GM13977 (cell line): ENCODE measurements at places on chromosomes 7 and 10.

GRCh38 chr10:29256586-29256985, 32.3 kb upstream of the LYZL1 start:
- DNase-seq = no peak

- peak; percentile 52 for DNase-seq
Measured at GRCh38 chr10:27558612-27559020, 54.5 kb downstream of the RAB18 start.

GRCh38 chr10:117928741-117929140, 118.0 kb downstream of the RAB11FIP2 start:
- DNase-seq = no peak

DNA sequence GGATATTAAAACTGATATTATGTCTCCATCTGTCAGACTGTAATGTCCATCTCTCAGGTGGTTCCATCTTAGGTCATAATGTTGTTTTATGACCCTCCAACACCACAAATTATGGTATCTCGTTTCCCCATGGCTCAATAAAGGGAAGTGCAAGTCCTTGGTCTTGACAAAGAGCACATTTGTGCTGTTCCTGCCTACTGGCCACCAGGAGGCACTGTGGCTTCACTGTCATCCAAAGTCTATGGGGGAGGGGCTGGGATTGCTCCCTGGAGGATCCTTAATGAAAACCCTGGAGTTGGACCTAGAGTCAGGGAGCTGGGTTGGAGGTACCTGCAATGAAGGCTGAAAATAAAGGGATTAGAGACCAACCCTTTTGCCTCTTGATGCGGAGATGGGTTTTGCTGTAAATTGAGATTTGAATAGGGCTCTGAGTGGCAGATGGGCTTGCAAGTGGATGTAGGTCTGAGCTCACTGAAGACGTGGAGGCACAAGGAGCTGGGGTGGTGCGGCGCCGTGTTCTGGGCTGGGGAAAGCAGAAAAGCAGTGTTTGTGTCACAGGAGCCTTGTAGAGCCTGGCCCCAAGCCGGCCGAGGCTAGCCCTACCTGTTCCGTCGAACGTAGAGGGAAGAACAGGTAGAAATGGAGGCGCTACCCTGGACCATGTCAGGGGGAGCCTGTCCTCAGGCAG, 180.5 kb upstream of the PRSS58 start:
- peak; percentile 25 for DNase-seq

DNA sequence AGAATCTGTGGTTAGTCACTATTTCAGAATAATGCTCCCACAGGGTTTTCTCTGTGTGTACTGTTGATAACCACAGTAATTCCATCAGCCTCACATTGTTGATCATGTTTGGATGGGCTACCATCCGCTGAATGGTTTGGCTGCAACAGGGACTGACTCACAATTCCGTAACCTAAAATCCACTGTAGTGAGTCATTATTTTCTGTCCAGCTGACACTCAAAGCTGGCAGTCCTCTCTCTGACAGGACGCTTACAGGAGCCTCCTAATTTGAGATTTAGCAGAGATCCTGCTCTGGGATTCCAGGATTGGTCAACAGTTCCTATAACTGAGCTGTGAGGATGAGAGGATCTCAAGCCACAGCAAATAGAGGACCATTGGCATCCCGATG, 32.7 kb downstream of the VWA2 start:
- DNase-seq = no peak

DNA sequence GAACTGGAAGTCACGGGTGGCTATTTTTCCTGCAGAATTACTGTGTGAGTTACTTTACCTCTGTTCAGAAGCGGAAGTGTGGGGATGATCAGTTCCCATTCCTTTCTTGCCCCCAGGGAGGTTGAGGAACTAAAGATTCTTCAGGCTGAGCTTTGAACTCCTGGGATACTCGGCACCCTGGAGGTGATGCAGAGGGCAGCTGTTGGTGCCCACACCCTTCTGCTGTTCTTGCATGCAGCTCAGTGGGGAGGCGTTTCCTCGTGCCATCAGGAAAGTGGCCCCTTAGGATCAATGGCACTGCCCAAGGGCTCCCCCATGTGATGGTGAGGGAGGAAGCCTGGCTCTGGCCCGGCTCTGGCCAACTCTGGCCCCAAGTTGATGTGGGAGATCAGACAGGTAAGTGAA, 44.7 kb upstream of the MXI1 start:
- DNase-seq = no peak

GRCh38 chr10:80409121-80409520, 770 bp downstream of the PRXL2A start:
- no peak for DNase-seq

- DNase-seq = no peak
Measured at GRCh38 chr7:76509931-76510877, at the start of gene UPK3B. TSS of gene UPK3B (plus strand) at chr7:76510552. CDS start at chr7:76510653, 101 bp downstream.

DNA sequence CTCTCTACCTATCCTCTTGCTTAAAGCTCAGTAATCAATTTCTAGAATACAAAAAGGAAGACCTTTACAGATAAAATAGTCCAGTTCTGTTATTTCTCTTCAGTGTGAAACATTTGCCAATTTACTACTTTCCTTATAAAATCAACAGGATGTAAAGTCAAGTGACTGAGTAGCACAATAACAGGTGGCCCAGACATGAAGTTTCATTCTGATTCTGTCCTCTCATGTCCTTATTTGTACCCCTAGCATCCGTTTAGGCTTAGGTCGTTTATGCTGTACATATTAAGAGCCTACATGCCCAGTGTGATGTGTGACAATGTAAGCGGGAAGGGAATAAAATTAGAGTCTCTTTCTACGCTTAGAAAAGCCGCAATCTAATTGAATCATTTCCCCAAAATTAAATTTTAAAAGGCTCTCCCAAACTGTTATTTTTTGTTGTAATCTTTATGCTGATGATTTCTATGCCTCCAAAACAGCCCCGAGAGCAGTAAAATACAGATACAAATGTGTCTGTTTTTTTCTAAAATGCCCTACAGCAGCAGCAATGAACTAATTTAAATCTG, 29.1 kb downstream of the EPC1 start:
- DNase-seq = peak; percentile 68

- DNase-seq = no peak
Measured at GRCh38 chr7:35533902-35534301, 161.0 kb downstream of the HERPUD2 start.

DNA sequence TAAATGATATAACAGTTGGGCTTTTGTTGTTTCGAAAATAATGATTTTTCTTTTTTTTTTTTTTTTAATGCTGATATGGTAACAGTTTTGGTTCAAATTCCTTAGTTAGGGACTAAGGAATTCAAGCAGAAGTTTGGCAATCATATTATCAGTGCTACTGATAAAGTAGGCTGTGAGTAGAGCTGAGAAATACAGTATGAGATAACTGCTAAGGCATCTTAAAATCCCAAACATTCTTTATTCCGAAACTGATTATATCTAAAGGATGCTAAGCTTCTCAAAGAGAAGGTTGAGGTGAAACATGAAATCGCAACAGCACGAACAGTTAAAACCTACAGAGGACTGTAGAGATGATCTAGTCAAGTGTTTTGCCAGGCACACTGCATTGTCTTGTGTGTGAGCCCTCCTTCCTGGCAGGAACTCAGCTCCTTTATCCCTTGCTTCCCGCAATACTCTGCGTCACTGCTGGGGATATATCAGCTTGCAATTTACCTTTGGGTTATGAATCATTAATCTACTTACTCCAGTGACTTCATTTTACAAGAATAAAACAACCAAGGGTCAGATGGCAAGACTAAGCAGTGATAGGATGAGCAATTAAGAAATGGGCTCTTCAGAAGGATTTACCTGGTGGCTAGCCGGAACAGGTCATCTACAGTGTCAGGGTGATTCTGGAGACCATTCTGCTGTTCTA, 36.7 kb downstream of the IRF5 start:
- DNase-seq = no peak

DNA sequence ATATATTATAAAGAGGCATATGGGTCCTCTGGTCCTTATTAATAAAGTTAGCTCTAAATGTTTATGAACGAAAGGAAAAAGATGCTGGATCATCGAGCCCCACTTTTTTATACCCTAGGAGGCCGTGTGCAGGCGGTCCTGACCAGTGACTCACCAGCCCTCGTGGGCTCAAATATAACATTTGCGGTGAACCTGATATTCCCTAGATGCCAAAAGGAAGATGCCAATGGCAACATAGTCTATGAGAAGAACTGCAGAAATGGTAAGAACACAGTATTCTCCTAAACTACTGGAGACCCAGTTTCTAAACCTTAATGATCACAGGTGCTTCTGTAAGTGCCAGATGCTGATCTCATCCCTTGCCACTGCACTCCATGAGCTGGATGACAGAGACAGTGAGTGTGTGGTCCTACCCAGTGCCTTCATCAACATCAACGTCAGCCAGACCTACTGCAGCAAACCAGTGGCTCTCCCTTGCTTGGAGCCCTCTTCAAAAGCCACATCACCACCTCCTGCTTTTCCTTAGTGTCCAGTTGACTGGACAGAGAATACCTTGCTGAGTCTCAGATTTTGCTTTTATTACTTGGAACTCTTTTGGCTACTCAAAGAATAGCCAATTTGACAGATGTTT, 7.6 kb downstream of the GPNMB start:
- DNase-seq = no peak

GRCh38 chr7:21967598-21968003, 21.9 kb upstream of the CDCA7L start:
- no peak for DNase-seq

DNA sequence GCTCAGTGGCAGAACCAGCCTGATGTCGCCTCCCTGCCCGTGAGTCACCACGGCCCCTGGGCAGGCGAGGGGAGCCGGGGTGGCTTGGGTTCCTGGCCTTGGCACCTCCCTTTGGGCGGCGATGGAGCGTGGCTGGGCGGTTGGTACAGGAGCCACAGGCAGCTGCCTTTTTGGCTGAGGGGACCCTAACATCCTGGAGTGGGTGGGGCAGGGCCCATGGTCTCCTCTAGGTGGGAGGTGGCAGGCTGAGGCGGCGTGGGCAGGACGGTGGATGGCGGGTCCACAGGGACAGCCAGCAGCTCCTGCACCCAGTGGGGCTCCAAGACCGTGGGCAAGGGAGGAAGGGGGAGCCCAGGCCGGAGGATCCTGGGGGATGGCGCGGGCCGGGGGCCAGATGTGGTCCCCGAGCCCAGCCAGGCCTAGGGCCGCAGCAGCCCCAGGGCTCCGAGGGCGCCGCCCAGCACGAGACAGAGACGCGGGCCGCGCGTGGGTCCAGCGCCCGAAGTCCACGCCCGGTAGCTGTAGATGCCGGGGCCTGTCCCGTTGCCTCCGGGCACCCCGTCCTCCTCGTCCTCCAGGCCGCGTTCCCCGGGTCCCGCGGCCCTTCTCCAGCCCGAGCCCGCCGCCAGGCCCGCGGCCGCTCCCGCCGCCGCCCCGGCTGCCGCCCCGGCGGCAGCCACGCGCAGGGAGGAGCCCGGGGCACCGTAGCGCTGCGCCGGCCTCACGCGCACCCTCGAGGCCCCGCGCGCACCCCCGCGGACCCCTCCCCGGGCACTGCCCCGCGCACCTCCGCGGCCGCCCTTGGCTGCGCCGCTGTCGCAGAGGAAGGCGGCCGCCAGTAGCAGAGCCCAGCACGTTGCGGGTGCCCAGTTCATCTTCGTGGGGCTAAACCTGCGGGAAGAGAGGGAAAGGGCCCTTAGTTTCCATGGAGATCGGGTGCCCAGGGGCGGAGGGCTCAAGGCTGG, 1.3 kb downstream of the SPRN start:
- peak; percentile 46 for DNase-seq

DNA sequence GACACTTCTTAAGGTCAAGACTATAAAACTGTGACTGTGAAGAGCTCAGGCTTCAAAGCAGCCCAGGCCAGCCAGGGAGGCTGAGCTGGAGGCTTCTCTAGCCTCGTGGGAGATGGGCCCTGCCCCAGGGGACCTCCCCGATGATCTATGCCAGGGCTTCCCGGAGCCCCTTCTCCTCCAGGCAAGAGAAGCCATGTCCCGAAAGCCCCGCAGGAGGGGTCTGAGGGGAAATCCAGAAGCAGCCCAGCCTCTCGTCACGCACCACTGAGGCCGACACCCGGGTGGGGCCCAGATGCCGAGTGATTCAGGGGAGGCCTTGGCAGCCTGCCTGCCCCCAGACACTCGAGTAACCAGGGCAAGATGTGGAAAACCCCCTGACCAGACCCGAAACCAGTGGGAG, 63.7 kb downstream of the PROSER2 start:
- DNase-seq = peak; percentile 65

- DNase-seq = no peak
Measured at GRCh38 chr10:36366843-36367242, 724.7 kb upstream of the FZD8 start.

GRCh38 chr10:124213471-124213870, 120.1 kb upstream of the CHST15 start:
- no peak for DNase-seq

GRCh38 chr7:142185801-142186200, 72.1 kb downstream of the PRSS58 start:
- DNase-seq = no peak

DNA sequence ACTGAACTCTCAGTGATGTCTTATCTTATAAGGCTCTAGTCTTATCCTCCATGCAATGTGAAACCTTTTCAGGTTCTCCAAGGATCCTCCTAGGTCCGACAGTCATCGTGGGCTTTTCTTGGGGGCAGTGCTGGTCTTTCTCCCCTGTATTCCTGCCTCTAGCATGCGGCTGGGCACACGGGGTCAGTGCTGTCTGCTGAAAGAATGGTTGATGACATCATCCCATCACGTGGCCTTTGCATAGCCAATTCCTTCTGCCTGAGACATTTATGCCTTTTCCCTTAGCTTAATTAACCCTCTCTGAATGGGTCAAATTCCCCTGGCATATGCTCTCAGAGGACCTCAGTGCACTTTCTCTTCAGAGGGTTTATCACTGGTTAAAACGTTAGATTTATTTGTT, 27.0 kb upstream of the KCNK18 start:
- DNase-seq = no peak

- no peak for DNase-seq
Measured at GRCh38 chr10:76679030-76679429, 958.6 kb downstream of the KCNMA1 start.

- DNase-seq = no peak
Measured at GRCh38 chr10:131638880-131639278, 261.9 kb upstream of the PPP2R2D start.

GRCh38 chr10:27446091-27446918, 57.8 kb upstream of the RAB18 start:
- DNase-seq = peak; percentile 9

DNA sequence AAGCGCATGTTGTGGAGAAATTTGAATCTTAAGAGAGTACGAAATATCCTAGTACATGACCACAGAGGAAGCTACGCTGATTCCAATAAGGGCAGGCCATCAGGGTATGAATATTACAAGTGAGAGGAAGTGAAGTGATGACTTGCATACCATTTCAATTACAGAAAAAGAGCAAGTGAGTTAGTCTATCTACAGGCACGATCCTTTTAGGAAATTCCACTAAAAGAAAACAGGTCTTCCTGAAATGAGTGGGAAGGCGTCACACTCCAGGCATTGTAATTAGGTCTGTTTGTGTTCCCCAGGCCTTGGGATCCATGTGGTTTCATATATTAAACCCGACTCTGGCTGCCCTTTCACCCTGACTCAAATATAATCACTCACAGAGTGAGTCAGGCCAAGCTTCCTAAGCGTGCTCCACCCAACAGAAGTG, 152.5 kb downstream of the SEMA3A start:
- no peak for DNase-seq

GRCh38 chr7:84337429-84337828, 142.8 kb upstream of the SEMA3A start:
- no peak for DNase-seq

GRCh38 chr10:47357911-47358310, 9.7 kb downstream of the RBP3 start:
- DNase-seq = no peak

GRCh38 chr7:782718-783449, 49.4 kb upstream of the SUN1 start:
- DNase-seq = no peak
